ENCODE measurements at places on chromosomes 2 and 18. TPM values are rescaled to one million over a fixed set of nuclear protein-coding genes. Genes with fewer than 3 reads are reported as not detected.

DPP4 gene
- total RNA-seq: 101 TPM

EPAS1 gene
- 463 TPM for total RNA-seq

DNER gene
- 0.12 TPM for total RNA-seq

MYCN gene
- 0.37 TPM for total RNA-seq
